ENCODE measurements at places on chromosomes 5 and 9.

DNA sequence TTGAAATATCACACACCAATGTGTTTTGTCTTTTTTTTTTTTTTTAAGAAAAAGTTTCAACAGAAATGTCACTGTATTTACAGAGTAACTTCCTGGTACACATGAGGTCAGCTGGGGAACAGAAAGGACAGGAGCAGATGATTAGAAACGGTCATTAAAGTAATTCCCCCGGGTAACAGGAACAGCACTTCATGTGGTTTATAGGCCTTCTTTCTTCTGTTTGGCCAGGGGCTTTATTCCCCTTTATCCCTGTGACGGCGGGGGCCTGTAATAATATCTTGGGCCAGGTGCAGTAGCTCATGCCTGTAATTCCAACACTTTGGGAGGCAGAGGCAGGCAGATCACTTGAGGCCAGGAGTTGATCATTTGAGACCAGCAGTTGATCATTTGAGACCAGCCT, 30.5 kb upstream of the MSH3 start:
- H3K36me3 ChIP-seq = no peaks in the 10 kb centered on the region
- no peak for DNase-seq
- no peaks in the 10 kb centered on the region for H3K4me1 ChIP-seq
- no peak overlapping the region for H3K27ac ChIP-seq
- no peaks in the 10 kb centered on the region for H3K27me3 ChIP-seq

DNA sequence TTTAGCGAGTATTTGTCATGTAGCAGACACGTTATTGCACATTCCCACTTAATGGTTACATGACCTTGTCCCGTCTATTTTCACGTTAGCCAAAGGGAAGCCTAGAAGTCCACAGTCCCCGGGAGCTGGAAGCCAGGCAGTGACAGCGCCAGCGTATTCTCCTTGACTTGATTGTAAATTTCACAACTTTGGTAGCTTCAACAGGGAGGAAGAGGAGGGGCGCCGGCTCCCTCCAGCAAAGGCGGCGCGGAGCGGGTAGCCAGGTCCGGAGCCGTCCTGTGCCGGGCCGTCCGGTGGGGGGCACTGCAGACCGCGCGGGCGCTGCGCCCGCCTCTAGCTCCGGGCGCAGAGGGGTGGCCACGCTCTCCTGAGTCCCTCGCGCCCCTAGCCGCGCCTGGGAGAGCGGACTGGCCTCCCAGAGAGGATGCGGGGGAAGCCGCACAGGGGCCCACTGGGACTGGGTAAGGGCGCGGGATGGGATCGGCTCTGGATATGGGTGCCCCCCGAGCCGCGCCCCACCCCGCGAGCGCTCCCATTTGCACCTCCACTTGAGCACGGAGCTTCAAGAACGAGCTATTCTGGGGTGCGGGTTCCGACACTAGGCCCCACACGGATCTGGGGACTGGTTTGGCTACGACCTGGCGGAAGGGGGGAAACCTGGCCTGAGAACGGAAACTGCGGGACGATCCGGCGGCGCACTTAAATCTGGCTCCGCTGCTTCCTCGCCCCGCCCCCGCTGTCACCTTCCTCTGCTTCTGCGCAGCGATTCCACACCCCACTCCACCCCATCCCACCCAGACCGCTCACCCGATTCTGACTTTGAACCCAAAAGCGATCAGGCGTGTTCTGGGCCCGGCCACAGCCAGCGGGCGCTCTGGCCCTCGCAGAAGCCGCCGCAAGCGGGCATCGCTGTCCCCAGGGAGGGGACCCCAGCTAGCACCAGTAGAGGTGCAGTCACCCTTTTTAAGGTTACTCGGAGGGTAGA, 23.8 kb downstream of the KLF4 start:
- peak overlapping the region; percentile 23 for H3K4me3 ChIP-seq
- no peak overlapping the region for H3K27ac ChIP-seq
- H3K36me3 ChIP-seq = no peaks in the 10 kb centered on the region
- DNase-seq = no peak

DNA sequence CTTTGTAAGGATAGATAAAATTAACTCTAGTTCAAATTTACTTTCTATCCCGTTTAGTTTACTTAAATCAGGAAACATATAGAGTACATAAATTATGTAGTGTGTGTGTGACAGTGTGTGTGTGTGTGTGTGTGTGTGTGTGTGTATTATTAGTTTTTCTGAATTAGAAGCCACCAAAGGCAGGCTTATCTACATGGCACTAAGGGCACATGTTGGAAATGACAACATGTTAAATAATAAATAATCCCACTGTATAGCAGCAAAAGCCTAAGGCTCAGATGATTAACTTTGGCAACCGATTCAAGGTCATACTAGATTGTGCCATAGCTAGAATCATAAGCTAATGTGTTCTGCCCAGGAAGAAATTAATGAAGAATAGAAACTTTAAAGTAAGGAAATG, 54.6 kb downstream of the MEGF9 start:
- no peaks in the 10 kb centered on the region for H3K27me3 ChIP-seq
- DNase-seq = no peak
- H3K36me3 ChIP-seq = peaks cover 8% of the 10 kb centered on the region
- peaks cover 23% of the 10 kb centered on the region for H3K4me1 ChIP-seq
- no peak overlapping the region for H3K27ac ChIP-seq

- H3K4me1 ChIP-seq = no peaks in the 10 kb centered on the region
- peaks cover 43% of the 10 kb centered on the region for H3K36me3 ChIP-seq
- no peak for DNase-seq
- no peak overlapping the region for H3K4me3 ChIP-seq
- H3K27ac ChIP-seq = no peak overlapping the region
Observed at GRCh38 chr5:136174021-136174659, 18.8 kb downstream of the SMIM32 start.

DNA sequence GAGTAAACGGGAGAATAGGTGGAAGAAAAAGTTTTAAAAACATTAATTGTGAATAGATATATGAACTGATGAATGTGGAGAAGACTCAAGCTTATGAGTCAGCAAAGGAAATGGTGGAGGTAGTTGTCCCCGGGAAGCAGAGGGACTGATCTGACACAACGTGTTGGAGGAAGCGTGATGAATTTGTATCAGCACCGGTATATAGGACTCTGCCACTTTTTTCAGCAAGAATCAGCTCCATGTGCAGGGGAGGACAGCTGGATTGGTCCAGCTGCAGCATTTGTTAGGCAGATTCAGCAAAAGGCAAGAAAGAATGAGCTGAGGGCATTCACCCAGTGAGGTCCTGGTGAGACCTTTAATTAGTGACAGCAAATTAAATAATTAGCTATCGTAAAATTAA, 276.0 kb downstream of the TENT4A start:
- no peak for DNase-seq
- H3K27ac ChIP-seq = no peak overlapping the region
- no peak overlapping the region for H3K4me3 ChIP-seq
- H3K36me3 ChIP-seq = no peaks in the 10 kb centered on the region

GRCh38 chr5:178423901-178424809, 166.0 kb downstream of the COL23A1 start:
- H3K4me1 ChIP-seq = no peaks in the 10 kb centered on the region
- H3K27me3 ChIP-seq = peaks cover 34% of the 10 kb centered on the region
- no peak overlapping the region for H3K4me3 ChIP-seq
- peak; percentile 0 for DNase-seq
- H3K36me3 ChIP-seq = no peaks in the 10 kb centered on the region

GRCh38 chr5:137822158-137822764, 45.4 kb upstream of the MYOT start:
- no peak overlapping the region for H3K4me3 ChIP-seq
- H3K27me3 ChIP-seq = no peaks in the 10 kb centered on the region
- no peaks in the 10 kb centered on the region for H3K36me3 ChIP-seq

DNA sequence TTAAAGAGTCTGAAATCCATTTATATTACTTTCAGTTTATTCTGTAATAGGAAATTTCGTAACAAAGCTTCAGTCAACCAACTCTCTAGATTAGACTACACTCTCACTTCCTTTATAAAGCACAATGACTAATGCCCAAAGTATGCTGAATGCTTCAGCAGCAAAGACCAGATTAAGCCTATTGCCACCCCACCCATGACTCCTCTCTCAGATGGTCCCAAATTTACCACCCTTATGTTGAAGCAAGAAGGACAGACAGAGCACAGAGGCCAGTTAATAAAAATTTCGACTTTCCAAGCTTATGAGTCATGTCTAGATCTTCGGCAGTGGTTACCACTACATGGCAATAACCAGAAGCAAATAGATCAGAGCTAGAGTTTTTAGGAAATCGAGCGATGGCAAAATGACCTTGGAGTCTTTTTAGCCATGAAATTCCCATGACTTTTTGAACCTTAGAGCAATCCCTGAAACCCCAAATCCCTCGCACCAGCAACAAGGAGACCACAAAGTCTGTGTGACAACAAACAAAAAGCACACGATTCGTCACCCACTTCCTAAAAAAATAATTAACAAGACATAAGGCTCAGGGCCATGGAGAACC, 287.8 kb upstream of the RASA1 start:
- no peak for DNase-seq
- H3K27ac ChIP-seq = peak overlapping the region; percentile 42
- peaks cover 42% of the 10 kb centered on the region for H3K27me3 ChIP-seq
- no peak overlapping the region for H3K4me3 ChIP-seq

DNA sequence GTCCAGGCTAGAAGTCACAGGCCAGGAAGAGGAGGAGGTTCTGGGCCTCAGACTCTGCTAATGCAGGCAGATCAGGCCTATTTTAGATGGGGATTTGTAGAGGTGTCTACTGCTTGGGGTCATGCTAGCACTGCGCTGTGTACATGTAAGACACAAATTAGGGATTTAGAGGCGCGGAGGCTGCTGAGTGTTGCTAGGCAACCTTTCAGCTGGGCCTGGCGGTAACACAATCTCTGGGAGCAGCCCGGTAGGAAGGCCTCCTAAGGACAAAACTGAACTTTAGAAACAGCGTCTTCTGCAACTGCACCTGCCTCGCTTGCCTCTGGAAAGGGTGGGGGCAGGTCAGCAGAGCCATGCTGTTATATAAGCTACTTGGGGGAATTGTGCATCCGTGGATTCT, 147.9 kb downstream of the MACROH2A1 start:
- no peak overlapping the region for H3K27ac ChIP-seq
- no peaks in the 10 kb centered on the region for H3K4me1 ChIP-seq
- H3K4me3 ChIP-seq = no peak overlapping the region
- no peak for DNase-seq

GRCh38 chr5:624118-624950, 12.2 kb downstream of the CEP72 start:
- H3K4me1 ChIP-seq = peaks cover 5% of the 10 kb centered on the region
- H3K4me3 ChIP-seq = no peak overlapping the region
- H3K27me3 ChIP-seq = no peaks in the 10 kb centered on the region
- DNase-seq = no peak

- peaks cover 46% of the 10 kb centered on the region for H3K4me1 ChIP-seq
- no peak overlapping the region for H3K4me3 ChIP-seq
- peak overlapping the region; percentile 30 for H3K27ac ChIP-seq
Observed at GRCh38 chr5:35904443-35905132, 33.8 kb downstream of the CAPSL start.

DNA sequence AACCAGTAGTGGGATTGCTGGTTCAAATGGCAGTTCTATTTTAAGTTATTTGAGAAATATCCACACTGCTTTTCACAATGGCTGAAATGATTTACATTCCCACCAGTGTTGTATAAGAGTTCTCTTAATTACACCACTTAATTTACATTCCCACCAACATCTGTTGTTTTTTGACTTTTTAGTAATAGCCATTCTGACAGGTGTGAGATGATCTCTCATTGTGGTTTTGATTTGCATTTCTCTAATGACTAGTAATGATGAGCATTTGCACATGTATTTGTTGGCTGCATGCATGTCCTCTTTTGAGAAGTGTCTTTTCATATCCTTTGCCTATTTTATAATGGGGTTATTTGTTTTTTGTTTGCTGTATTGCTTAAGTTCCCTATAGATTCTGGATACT, 688.3 kb downstream of the PRR16 start:
- no peaks in the 10 kb centered on the region for H3K4me1 ChIP-seq
- H3K27ac ChIP-seq = no peak overlapping the region
- H3K4me3 ChIP-seq = no peak overlapping the region
- no peak for DNase-seq
- no peaks in the 10 kb centered on the region for H3K36me3 ChIP-seq
- no peaks in the 10 kb centered on the region for H3K27me3 ChIP-seq

GRCh38 chr5:109316634-109317033, 93.1 kb downstream of the PJA2 start:
- H3K4me1 ChIP-seq = no peaks in the 10 kb centered on the region
- no peaks in the 10 kb centered on the region for H3K27me3 ChIP-seq
- DNase-seq = no peak
- H3K27ac ChIP-seq = no peak overlapping the region
- no peak overlapping the region for H3K4me3 ChIP-seq

- no peak overlapping the region for H3K4me3 ChIP-seq
- no peak for DNase-seq
- no peaks in the 10 kb centered on the region for H3K27me3 ChIP-seq
- peaks cover 11% of the 10 kb centered on the region for H3K36me3 ChIP-seq
- peak overlapping the region; percentile 79 for H3K27ac ChIP-seq
- peaks cover 6% of the 10 kb centered on the region for H3K4me1 ChIP-seq
Observed at GRCh38 chr5:1089621-1090040, 22.2 kb downstream of the SLC12A7 start.

DNA sequence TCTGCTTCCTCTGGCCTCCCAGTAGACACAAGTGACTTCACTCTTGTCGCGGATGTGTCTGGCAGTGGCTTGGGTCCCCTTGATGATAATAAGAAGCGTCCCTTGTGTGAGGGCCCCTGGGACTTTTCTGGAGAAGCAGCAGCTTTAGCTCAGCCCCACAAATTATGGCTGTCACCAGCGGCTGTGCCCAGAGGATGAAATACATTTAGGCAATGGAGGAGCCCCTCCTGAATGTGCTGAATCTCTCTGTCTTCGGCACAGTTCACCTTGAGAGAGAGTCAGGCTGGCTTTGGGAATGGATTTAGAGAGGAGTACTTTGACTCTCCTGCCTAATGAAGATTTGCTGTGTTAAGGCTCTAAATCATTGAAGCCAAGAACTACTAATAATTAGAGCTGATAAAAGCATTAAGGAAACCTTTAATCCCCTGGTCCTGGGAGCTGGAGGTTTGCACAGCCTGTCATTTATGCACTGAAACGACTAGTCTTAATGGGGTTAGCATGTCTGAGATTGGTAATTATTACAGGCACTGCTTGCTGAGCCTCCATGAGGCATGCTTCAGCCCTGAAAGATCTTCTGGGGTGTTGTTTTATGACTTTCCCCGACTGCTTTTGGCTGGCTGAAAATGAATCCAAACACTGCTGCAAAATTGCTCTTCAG, 127.0 kb downstream of the TENT4A start:
- DNase-seq = no peak
- no peaks in the 10 kb centered on the region for H3K27me3 ChIP-seq
- no peak overlapping the region for H3K4me3 ChIP-seq

Data from central memory CD8-positive, alpha-beta T cell (primary cell).